ENCODE measurements at places on chromosomes 7 and 10. TPM values are rescaled to one million over a fixed set of nuclear protein-coding genes. Genes with fewer than 3 reads are reported as not detected.

CPEB3 gene
- 1.3 TPM for total RNA-seq

DNA sequence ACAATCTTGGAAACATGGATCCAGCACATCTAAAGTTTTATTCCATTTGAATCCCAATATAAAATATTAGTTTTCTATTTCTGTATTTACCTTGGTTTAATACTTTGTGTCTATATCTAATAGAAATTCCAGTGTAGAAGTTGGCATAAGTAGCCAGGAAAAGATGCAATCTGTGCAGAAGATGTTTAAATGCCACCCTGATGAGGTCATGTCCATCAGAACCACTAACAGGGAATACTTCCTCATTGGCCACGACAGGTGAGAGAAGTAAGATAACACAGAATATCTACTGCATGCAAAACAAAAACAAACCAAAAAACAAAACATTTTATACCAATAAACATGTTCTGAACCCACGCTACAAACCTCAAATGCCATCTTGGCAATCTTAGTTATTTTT lies 15.7 kb downstream of the PLEKHS1 start:
- no peak for DNase-seq

MTPN gene
- total RNA-seq, result 88.4 TPM

DNA sequence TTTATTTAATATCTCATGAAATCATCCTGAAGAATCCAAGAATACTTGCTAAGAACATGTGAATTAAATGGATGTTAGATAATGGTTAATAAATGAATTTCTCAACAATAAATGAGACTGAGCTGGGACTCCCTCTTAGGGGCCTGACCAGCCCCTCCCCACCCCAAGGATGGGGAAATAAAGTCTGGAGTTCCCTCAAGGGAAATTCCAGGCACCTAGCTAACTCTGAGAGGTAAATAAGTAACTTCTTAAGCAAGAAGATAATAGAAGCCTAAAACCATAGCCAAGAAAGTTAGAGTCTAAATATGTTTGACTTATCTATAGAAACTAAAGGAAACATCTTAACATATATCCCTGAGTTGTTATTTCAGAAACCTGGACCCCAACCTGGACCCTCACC lies 32.2 kb upstream of the PPP1R9A start:
- DNase-seq, result no peak

RSPH10B gene
- total RNA-seq, result not detected

DNA sequence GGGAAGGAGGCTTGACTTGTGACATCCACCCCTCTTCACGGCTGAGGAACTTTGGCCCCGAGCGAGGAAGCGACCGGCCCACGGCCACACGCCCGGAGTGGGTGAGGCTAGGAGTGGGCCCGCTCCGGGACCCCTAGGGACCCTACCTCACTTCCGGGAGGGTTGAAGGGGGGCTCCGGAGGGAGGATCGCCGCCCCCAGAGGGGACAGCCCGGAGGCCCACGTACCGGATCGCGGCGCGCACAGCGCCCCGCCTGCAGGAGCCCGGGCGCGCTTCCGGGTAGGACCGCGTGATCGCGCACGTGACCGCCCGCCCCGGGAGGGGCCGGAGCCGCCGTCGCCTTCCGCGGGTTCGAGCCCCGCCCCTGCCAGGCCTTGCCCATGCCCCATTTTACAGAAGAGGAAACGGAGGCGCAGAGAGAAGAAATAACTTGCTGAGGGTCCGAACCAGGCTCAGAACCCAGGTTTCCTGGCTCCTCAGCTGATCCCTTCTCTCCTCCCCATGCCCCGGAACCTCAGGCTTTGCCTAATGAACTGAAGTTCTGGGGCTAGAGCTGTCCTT lies at the start of gene HPS1:
Gene HPS1 (minus strand): TSS at position 275 of the 561 bp plus-strand sequence. CDS start 3,695 bp downstream, outside the sequence.
- peak; percentile 80 for DNase-seq

- no peak for DNase-seq
Observed at GRCh38 chr10:70513848-70514309, 35.3 kb downstream of the PALD1 start.

DNA sequence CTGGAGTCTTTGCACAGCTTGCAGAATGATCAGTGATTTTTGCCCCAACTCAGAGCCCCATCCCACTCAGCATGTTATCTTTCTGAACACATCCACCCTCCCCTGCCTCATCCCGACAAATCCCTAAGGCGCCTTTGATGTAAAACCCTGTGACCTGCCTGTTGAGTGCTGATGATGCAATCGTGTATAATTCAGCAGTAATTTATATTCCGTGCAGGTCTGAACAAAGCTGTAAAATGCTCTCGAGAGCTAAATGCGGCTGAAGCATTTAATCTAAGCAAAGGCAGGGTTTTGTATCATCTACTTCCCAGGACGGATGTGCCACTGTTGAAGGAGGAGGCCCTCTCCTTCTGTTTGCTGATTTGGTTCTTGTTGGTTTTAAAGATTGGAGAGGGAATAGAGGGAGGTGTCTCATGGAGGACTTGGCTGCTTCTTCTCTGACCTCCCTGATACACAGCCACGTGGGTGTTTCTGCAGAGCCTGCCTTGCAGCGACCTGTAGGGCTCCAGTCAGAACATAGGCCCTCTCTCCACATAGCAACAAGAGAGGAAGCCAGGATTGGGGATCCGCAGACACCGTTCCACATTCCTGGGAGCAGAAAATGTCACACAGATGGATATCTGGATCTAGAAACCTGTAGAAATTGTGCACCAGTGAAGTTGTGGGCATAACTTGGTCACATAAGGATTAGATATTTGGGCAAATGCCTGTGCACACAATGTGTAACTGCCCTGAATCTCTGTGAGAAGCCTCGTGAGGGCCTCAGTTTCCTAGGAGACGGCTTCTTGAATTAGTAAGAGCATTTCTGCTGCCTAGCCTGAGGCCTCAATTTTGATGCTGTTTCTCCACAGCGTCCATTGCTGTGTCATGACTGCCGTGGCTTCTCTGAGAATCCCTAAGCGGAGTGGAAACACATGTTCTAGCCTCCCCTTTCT lies 90.2 kb upstream of the AGK start:
- DNase-seq, result no peak

DNA sequence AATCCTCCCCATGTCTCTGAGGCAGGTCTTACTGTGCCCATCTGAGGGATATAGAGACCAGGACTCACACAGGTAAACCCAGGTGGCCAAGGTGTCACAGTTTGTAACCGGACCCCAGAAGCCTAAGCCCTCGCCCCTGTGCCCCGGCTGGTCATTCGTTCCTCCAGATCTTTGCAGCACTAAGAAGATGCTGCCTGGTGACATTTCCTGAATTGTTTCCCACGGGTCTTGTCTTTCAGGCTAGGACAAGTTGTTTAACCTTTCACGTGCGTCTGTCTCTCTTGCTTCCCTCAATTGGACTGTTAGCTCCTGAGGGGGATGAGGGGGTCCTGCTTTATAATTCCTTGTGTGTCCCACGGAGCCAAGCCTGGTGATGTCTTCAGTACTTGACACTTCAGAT lies 158.0 kb downstream of the KCNMA1 start:
- DNase-seq, result no peak

GRCh38 chr10:77836299-77836820 lies 90.2 kb downstream of the DLG5 start:
- DNase-seq, result peak; percentile 82

FAM25C gene
- not detected for total RNA-seq

DNA sequence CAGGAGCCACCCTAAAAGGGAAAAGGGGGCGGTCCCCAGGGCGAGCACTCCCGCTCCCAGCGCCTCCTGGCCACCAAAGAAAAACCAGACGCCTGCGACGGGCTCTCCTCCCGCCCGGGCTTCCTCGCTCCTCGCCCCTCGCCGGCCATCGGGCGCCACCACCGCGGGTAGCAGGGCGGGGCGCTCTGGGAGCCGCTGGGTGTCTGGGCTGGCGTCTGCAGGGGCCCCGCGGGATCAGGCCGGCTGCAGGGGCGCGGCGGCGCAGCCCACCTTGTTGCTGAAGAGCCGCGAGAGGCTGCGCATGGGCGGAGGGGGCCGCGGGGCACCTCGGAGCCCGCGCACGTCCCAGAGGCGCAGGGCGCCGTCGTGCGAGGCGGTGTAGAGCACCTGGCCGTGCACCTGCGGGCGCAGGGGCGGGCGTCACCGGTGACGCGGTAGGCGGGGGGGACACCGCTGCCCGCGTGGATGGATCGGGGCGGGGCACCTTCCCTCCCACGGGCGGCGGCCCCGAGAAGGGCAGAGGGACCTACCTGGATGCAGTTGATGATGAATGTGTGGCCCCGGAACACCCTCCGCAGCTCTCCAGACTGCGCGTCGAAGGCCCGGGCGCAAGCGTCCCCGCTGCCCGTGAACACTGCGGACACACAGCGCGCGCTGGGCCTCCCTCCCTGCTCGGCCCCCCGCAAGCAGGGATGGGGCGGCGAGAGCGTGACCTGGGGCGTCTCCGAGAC lies 28.3 kb downstream of the WDR86 start:
- DNase-seq, result peak; percentile 52

- DNase-seq, result no peak
Observed at GRCh38 chr7:70498232-70498992, 633.5 kb upstream of the GALNT17 start.

DNA sequence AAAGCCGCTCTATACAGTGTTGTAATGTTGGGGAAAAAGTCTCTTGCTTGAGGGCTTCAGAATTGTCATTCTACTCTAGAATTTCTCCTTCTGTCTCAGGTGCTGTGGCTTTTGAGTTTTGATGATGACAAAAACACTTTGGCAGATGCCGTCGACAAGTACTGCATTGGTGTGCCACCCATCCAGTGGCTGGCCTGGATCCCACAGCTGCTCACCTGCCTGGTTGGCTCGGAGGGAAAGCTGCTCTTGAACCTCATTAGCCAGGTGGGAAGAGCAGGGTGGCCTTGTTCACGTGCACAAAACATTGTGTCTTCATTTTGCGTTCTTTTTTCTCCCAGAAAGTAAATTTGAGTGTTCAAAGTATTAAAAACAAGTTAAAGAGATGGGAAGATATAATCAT lies 112.0 kb downstream of the TRRAP start:
- DNase-seq, result no peak

DNA sequence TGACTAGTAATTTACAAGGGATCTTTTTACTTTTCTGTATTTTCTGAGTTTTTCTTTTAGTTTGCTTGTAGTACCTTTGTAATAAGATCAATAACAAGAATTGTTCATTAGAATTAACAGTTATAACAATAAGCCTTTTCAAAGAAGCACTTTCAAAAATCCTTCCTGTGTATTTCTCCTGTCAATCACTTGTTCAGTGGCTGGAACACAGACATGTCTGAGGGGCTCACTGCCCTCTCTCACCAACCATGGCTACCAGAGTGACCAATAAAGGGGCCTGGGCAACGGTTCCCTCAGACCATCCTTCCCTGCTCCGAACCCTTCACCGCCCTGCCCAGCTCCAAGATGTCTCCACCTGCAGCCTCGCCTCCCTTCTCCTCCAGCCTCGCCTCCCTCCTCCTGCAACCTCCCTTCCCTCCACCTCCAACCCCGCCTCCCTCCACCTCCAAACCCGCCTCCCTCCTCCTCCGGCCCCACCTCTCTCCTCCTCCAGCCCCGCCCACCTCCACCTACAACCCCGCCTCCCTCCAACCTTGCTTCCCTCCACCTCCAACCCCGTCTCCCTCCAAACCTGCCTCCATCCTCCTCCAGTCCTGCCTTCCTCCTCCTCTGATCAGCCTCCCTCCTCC lies 353.4 kb downstream of the TNS3 start:
- no peak for DNase-seq

All from CD4-positive, alpha-beta T cell (primary cell).